Right lung (tissue), 10 donors: ENCODE measurements at places on chromosomes 12 and 14. TPM values are rescaled to one million over a fixed set of nuclear protein-coding genes. Genes with fewer than 3 reads are reported as not detected.

Gene TMPRSS12
- polyA plus RNA-seq = 0.08 TPM

Gene L3HYPDH
- 52.8 TPM for polyA plus RNA-seq

Gene CPNE8
- polyA plus RNA-seq = 6.5 TPM

Gene GLIPR1L1
- 0.76 TPM for polyA plus RNA-seq

Gene C14orf119
- polyA plus RNA-seq = 57.4 TPM
